ENCODE measurements at places on chromosomes 11 and 22. TPM values are rescaled to one million over a fixed set of nuclear protein-coding genes. Genes with fewer than 3 reads are reported as not detected.

DNA sequence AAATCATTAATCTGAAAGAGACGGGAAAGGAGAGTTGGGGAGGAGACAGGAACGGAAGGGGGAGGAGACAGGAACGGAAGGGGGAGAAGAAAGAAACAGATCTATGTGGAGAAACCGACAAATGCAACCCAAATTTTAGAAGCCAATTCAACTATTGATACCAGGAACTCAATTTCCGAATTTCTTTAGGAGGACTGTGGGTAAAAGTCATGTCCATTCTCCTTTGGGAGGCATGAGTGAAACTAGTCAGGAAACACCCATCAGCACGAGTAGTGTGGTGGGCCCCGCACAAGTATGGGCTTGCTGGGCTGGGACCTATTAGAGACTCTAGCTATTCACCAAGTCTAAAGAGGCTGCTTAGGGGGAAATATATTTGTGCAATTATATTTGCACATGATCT, 18.1 kb downstream of the ANO3 start:
- no peak for DNase-seq

GRCh38 chr11:32487270-32487669, 51.9 kb upstream of the WT1 start:
- peak; percentile 19 for DNase-seq

- DNase-seq, result no peak
Measured at GRCh38 chr11:117916956-117917355, 12.2 kb downstream of the TMPRSS13 start.

DNA sequence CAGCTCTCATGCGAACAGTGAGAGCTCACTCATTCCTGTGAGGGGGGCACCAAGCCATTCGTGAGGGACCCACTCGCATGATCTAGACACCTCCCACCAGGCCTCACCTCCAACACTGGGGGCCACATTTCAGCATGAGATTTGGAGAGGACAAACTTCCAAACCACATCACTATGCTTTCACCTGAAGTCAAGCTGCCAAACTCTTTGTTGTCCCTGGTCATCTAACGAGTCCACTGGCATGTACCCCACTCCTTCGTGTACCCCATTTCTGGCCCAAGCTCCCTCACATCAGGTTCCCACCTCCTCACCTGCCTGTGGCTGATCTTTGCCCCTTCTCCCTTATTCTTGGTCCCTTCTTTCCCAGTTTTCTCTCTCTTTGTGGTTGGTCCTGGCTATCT, 198.9 kb downstream of the ADAMTS15 start:
- no peak for DNase-seq

DNA sequence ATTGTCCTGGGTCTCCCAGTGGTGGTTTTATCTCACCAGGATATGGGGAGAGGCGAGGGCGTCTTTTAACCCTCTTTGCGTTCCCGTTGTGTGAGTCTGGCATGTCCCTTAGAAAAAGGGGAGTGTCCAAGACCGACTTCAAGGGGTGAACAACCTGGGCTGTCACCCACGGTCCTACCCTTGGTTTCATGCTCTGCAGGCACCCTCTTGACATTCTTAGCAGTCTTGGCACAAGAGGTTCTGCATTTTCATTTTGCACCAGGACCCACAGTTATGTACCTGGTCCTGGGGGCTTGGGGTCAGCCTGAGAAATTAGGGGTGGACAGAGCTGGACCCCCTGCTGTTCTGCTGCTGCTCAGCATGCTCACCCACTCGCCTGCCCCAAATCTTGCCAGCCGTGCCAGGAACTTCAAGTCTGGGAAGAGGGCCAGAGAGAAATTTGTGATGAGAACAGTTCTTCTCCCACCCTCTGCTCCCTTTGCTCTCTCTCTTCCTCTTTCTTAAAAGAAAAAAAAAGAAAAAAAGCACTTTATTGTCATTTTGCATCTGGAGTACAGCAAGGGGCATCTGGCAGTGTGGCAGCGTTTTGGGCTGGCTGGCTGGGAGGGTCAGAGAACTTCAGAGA, 471.2 kb downstream of the MIAT start:
- peak; percentile 59 for DNase-seq

- no peak for DNase-seq
Measured at GRCh38 chr11:14914536-14914935, 22.5 kb upstream of the CYP2R1 start.

P2RX6 gene
- 1.6 TPM for total RNA-seq

ASCC2 gene
- 37.3 TPM for total RNA-seq

LINC01488 gene
- not detected for total RNA-seq

All from GM23248 (cell line).